Renal pelvis (tissue), 12 donors: ENCODE measurements at places on chromosomes 1 and 21. TPM values are rescaled to one million over a fixed set of nuclear protein-coding genes. Genes with fewer than 3 reads are reported as not detected.

AMIGO1 gene
- polyA plus RNA-seq, result 6.6 TPM

DNA sequence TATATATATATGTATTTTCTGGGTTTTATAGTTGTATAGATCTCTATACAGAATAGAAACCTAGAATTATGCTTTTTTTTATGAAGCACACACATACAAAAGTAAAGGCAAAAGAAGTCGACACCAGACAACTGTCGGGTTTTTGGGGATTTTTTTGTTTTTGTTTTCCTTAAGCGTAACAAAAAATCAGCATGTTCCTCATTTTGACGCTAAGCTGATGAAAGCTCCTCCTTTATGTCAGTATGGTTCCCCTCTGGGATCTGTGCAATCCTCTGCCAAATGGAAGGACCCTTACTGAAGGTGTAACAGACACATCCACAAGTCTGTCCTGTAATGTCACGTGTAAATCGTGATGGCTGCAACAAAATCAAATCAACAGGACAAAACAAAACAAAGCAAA, 226.2 kb downstream of the RHOU start:
- no peak for DNase-seq

GRCh38 chr1:225461533-225462428, 33.9 kb upstream of the LBR start:
- no peak for DNase-seq

GRCh38 chr1:162021124-162021523, 2.5 kb downstream of the OLFML2B start:
- DNase-seq, result no peak

- no peak for DNase-seq
These were observed 421.5 kb downstream of the KIF26B start for GRCh38 chr1:245576323-245576722.

CHAF1B gene
- 9.0 TPM for polyA plus RNA-seq

DNALI1 gene
- 85.2 TPM for polyA plus RNA-seq

- DNase-seq, result no peak
These were observed 1.5 kb downstream of the PROX1 start for GRCh38 chr1:213989002-213989855.

DNA sequence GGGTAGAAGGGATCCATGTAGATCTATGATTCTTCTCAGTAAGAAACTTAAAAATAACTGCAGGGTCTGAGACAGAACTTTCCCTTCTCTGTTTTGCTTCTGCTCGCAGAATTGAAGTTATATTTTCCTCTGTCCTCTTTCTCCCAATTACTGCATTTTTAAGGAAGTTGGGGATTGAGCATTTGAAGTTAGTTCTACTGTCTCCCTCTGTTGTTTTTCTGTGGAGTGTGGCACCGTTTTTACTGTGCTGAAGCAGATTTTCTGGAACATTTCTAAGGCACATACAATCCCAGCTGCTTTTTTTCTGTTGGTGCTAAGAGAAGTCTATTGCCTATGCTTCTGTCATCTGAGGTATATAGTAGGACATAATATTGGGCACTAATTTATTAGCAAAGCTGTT, 43.3 kb downstream of the RASAL2 start:
- no peak for DNase-seq

DNA sequence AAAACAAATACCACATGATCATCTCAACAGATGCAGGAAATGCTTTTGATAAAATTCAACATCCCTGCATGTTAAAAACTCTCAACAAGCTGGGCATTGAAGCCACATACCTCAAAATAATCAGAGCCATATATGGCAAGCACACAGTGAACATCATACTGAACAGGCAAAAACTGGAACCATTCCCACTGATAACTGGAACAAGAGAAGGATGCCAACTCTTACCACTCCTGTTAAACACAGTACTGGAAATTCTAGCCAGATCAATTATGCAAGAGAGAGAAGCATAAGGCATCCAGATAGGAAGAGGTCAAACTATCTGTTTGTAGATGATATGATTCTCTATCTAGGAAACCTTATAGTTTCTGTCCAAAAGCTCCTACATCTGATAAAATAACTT, 91.6 kb downstream of the DNAH14 start:
- no peak for DNase-seq

RBP7 gene
- 18.8 TPM for polyA plus RNA-seq

POLR3GL gene
- polyA plus RNA-seq, result 32.3 TPM

- DNase-seq, result no peak
These were observed 50.2 kb upstream of the WASF2 start for GRCh38 chr1:27539901-27540861.

DNA sequence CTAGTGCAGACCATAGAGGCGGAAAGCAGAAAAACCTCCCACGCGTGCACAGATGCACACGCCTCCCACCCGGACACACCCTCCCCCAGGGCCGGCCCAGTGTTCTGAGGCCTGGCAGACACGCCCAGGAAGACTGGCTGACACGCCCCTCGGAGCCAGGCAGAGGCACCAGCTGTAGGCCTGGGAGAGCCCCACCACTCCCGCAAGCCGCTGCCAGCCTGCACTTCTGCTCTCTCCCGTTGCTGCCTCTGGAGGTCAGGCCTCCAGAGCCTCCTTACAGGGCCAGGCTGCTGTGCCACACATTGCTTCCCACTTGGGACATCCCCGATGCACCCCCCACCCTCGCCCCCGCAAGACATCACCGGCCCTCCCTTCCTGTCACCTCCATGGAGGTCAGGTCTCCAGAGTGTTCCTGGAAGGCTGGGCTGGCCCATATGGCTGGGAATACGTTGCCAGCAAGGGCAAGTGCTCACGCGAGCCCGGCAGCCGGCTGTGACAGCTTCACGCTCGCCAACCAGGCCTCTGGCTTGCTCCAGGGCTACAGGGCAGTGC, 40.4 kb downstream of the CASZ1 start:
- DNase-seq, result peak; percentile 76

DNA sequence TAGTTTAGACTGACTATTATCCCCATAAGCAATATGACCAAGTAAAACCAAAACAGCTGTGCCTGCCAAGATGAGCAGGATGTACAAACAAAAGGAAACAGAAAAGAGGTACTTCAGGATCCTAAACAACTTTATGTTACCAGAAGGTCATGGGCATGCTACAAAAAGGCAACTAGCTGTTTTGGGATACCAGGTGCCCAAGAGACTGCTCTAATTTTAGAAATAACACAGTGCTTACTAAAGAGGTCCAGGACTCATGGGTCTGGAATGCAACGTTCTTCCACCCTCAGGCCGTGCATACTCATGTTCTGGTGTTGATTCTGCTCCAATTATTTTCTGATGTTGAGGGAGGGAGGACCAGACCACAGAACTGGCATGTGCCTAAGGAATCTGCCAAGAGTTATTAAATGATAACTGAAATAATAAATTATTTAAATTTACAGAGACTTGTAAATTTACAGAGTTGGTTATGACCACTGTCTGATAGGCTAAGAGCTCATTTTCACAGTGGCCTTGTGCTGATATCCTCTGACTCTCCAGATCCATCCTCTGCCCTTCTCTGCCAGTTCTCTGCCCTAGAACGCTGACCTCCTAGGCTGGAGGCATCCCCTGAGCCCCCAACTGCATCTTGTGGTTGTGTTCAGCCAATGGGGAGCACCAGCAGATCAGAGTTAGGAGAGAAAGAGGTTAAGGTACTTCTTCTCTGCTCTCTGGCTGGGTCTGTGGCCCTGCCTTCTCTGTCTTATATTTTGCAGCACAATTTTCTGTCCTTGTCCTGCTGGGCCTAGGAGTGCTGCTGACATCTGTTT, 37.7 kb upstream of the BCL10 start:
- no peak for DNase-seq

DNA sequence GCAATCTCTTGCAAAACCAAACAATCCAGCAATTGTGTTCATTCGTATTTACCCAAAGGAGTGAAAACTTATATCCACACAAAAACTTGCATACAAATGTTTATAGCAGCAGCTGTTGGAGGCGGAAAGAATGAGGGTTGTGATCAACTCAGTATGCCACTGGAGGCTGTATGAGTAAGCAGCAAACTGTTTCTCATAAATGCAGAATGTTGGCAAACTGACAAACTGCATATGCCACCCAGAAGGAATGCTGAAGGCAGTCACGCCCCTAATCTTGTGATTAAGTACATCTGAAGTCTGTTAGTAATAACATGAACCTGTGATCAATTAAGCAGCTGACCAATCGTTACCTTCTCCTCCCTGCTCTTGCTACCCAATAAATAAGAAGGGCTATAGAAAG, 60.5 kb upstream of the CR2 start:
- DNase-seq, result no peak

DNA sequence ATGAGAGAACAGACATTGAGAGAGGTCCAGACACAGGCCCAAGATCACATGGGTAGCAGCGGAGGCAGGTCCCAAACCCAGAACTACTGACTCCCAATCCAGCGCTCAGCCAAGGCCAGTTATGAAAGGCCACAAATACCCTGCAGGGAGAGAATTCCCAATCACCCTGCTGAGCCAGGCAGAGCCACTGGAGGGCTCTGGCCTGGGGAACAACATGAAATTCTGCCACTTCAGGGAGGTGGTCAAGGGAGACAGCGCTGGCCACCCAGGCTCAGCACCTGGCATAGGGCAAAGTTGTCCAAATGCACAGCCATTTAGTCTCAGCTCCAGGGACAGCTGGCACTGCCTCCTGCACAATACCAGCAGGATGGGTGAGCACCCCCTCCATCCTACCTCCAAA, 27.5 kb downstream of the SLC9A1 start:
- DNase-seq, result no peak

GRCh38 chr1:208139434-208140045, 104.6 kb downstream of the PLXNA2 start:
- DNase-seq, result no peak

WNT9A gene
- 1.6 TPM for polyA plus RNA-seq

DNA sequence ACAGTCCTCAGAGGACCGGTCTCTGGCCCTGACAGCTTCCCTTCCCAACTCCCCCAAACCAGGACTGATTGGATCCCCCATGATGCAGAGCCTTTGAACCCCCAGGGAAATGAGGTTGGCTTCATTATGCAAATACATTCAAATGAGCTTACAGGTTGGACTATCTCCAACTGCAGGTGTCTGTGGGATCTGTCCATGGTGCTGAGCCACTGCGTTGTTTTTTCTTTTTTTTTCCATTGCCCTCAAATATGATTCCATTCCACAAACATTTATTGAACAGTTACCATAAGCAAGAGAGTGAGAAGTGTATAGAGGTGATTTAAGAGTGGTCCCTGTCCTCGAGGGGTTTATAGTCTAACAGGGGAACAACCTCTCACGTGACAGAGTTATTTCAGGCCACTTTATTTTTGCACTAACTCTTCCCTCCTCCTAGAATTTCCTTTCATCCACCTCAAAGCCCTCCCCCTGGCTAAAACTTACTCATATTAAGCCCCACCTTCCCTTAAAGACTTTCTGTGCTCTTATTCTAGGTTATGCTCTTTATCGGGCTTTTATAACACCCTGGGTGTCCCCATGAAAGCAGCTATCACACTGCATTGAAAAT, 21.9 kb downstream of the DLGAP3 start:
- no peak for DNase-seq

DNA sequence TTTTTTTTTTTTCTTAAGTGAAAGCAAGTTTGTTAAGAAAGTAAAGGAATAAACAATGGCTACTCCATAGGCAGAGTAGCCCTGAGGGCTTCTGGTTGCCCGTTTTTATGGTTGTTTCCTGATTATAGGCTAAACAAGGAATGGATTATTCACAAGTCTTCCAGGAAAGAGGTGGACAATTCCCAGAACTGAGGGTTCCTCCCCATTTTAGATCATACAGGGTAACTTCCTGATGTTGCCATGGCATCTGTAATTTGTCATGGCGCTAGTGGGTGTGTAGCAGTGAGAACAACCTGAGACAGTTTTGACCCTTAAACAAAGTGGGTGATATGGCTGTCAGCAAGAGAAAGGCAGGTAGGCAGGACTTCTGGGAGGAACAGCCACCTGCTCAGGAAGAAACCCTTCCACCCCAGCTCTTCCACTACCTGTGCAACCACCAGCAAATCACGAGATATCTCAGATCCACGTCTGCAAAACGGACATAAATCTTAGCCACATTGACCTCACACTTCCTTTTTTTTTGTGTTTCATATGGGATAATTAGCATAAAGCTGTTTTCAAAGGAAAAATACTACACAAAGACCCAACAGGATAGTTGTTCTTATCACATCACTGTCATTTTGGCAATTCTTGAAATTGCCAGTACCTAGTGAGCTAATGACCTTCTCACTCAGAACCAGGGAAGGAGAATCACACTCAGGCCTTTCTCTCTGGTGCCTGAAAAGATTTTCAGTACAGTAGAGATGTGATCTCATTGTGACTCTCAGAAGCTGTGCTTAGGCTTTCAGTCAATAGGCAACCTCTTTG, 34.8 kb upstream of the DUSP10 start:
- DNase-seq, result no peak

NEK7 gene
- polyA plus RNA-seq, result 42.7 TPM

GRCh38 chr1:55634516-55634915, 419.4 kb upstream of the USP24 start:
- no peak for DNase-seq

FOXO6 gene
- 2.3 TPM for polyA plus RNA-seq

GRCh38 chr1:34975771-34976170, 9.4 kb downstream of the TMEM35B start:
- no peak for DNase-seq
